ENCODE measurements at places on chromosomes 7 and 10.

DNA sequence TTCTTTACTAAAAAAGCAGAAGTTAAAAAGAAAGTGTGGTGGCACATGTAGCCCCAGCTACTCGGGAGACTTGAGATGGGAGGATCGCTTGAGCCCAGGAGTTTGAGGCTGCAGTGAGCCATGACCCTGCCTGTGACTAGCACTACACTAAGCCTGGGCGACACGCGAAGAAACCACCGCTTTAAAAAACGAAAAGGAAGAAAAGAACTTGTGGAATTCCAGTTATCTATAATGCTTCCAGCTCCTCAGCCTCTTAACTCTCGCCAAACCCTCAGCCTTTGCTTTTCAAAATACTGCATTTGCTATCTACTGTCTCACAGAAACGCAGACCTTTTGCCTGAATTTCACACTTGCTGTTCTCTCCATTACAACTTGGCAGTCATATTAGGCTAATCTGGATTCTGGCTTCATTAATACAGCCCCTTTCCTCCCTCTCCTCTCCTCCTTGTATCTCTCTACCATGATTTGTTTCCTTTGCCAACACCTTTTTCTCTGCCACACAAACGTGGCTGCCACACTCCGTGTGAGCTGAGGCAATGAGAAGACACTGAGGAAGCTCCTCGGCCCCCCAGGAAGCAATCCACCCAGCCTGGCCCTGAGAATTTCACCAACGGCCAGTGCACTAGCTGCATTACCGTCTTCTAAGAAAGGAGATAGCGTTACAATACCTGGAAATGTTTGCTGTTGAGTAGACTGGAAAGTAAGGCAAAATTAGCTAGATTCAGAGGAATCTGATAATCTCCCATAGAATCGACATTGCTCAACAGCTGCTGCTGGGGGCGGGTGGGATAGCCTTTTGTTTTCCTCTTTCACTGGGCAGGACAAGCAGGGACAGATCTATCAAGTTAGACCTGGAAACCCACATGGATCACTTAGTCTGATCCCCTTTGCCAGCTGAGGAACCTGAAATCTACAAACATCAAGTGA, 37.2 kb downstream of the CALML5 start:
- DNase-seq = no peak

DNA sequence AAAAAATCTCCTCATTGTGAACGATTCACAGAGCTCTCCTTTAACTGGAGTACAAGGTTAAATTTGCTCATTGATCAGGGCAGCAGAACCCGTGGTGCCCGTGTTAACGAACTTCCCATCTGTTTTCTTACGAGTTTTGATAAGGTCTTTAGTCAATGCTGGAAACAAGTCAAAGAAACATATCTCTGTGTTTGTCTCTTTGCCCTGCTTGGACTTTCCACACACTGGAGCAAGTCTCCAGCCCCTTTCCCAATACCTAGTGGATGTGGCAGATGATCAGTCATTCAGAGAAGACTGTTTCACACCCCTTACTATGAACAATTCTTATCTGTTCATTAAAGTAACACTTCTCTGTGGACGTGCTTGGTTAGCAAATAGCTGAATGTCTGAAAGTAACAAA, 121.3 kb downstream of the ARID5B start:
- DNase-seq = no peak

DNA sequence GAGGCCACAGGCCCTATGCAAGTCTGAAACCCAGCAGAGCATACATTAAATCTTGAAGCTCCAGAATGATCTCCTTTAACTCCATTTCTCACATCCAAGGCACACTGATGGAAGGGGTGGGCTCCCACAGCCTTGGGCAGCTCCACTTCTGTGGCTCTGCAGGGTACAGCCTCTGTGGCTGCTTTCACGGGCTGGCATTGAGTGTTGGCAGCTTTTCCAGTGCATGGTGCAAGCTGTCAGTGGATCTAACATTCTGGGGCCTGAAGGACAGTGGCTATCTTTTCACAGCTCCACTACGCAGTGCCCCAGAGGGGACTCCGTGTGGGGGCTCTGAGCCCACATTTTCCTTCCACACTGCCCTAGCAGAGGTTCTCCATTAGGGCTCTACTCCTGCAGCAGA, 265.7 kb upstream of the MAGI2 start:
- DNase-seq = no peak

DNA sequence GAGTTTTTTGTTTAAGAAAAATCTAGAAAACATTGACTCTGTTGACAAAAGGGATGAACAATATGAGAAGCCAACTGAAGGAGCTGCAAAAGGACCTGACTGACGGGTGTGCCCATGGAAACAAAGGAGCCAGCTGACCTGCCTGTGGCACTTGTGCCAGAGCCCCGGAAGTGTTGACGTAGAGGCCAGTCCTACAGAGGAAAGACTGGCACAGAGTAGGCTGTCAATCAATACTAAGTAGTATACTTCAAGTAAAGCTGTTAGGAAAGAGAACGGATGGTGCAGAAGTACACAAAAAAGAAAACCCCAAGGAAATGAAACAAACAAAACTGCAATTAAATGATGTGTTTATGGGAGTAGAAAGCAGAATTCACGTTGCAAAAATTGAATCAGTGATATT, 19.0 kb upstream of the ABI1 start:
- no peak for DNase-seq

DNA sequence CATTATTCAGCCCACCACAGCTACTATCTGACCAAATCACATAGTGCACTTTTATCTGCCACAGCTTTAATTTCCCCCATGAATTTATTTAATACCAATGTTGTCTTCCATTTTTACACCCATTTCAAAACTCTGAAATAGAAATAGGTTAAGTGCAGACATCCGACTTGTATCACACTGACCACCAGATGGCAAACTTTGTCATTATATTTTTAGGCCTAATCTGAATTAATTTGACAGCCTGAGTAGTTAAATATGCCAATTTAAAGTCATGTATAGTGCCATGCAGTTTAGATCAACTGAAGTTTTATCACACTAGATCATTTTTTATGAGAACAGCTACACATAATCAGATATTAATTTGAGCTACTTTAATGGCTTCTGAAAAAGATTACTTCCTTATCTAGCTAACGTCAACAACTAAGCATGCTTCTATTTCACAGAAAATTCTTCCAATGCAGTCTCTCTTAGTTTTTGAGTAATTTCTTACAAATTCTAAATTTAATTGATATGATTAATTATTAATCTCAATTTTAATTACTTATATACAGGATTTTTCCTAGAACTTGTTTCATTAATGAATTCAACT, 566.4 kb downstream of the GFRA1 start:
- no peak for DNase-seq

All from NK-92 treated with Interleukin-12 subunit alpha and Interleukin-12 subunit beta, amount 100 ng/mL, for 24 hours (cell line).